ENCODE measurements at places on chromosomes 7 and 10.
A peak's percentile ranks its signal among the peaks of the same experiment; 100 is the strongest.

GRCh38 chr7:22639396-22639795, 87.6 kb upstream of the IL6 start:
- no peak for DNase-seq
- H3K27ac ChIP-seq, result no peak overlapping the region
- no peaks in the 10 kb centered on the region for H3K4me1 ChIP-seq
- no peaks in the 10 kb centered on the region for H3K36me3 ChIP-seq

GRCh38 chr7:134645935-134646334, 718 bp upstream of the BPGM start:
- H3K27me3 ChIP-seq, result no peaks in the 10 kb centered on the region
- peak overlapping the region; percentile 88 for H3K4me3 ChIP-seq
- peaks cover 9% of the 10 kb centered on the region for H3K36me3 ChIP-seq
- peaks cover 25% of the 10 kb centered on the region for H3K4me1 ChIP-seq
- DNase-seq, result no peak
- H3K27ac ChIP-seq, result peak overlapping the region; percentile 92

GRCh38 chr10:125076891-125077541, 83.3 kb downstream of the CTBP2 start:
- H3K4me1 ChIP-seq, result no peaks in the 10 kb centered on the region
- no peak for DNase-seq
- H3K27ac ChIP-seq, result no peak overlapping the region

DNA sequence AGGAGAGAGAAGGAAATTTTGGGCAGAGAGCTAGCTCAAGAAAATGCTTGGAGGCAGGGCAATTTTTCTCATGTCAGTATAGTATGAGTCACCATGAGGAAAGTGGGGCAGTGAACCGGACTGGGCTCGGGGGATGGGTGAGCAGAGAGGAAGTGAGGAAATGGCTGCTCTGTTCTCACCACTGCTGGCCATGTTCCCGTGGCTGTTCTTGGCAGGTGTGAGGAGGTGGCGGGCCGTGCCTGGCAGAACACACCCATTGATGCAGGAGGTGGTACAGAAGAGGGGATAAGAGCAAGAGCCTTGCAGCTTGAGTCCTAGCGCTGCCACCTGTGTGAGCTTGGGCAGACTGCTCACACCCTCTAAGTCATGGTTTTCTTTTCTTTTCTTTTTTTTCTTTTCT, 304.4 kb upstream of the LYZL1 start:
- DNase-seq, result no peak
- H3K4me3 ChIP-seq, result no peak overlapping the region
- no peak overlapping the region for H3K27ac ChIP-seq

DNA sequence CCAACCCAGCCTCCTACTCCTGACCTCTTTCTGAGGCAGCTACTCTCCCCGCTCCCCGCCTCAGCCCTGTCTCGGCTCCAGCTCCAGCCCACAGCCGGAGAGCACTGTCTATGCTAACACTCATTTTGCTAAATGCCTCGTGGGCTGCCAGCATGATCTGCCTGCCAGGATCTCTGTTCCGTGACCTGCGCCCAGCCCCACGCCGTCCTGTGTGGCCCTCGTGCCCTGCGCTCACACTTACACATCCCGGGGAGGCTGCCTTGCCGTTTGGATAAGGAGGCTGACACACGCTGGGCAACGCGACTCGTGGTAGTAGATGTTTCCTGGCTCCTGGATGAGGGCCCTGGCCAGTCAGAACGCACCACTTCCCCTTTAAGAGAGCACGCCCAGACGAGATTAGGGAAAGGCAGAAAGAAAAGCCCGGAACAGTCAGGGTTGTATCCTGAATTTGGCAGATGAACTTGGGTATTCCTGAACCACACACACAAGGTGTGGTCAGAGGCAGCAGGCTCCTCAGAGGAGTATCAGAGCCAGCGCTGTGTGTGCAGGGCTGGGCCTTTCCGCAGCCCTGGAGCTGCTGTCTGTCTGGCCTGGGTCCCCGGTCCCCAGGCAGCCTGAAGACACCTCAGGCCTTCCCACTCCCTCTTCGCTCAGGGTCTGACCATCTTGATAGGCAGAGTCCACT, 97.7 kb upstream of the EFCAB10 start:
- peak overlapping the region; percentile 55 for H3K4me3 ChIP-seq
- peaks cover 9% of the 10 kb centered on the region for H3K36me3 ChIP-seq
- peaks cover 66% of the 10 kb centered on the region for H3K4me1 ChIP-seq
- H3K27ac ChIP-seq, result peak overlapping the region; percentile 39
- no peak for DNase-seq

DNA sequence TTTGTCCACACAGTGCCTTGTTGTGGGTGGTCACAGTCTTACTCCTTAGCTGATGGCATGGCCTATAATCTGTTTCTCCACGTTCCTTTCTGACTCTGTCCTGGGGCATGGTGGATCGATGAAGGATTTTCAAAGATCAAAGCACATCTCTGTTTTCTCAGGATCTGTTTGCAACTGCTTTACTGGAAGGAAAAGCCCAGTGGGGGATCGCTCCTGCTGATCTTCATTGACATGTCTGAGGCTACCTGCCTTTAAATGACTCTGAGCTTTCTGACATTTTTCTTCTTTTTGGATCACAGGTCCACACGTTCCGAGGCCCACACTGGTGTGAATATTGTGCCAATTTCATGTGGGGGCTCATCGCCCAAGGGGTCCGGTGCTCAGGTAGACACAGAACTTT, 68.0 kb upstream of the PRR15 start:
- DNase-seq, result no peak
- no peaks in the 10 kb centered on the region for H3K4me1 ChIP-seq
- H3K4me3 ChIP-seq, result no peak overlapping the region
- H3K27ac ChIP-seq, result no peak overlapping the region

- H3K27ac ChIP-seq, result no peak overlapping the region
- H3K27me3 ChIP-seq, result no peaks in the 10 kb centered on the region
- H3K36me3 ChIP-seq, result no peaks in the 10 kb centered on the region
- no peaks in the 10 kb centered on the region for H3K4me1 ChIP-seq
Measured at GRCh38 chr7:157713591-157713990, 376.8 kb downstream of the DNAJB6 start.

GRCh38 chr10:18759575-18759974, 100.3 kb downstream of the ARL5B start:
- peaks cover 4% of the 10 kb centered on the region for H3K27me3 ChIP-seq
- no peaks in the 10 kb centered on the region for H3K36me3 ChIP-seq
- H3K4me3 ChIP-seq, result no peak overlapping the region
- no peak overlapping the region for H3K27ac ChIP-seq
- H3K4me1 ChIP-seq, result no peaks in the 10 kb centered on the region

- H3K36me3 ChIP-seq, result no peaks in the 10 kb centered on the region
- no peak overlapping the region for H3K4me3 ChIP-seq
- H3K4me1 ChIP-seq, result no peaks in the 10 kb centered on the region
- H3K27me3 ChIP-seq, result peaks cover 3% of the 10 kb centered on the region
- no peak for DNase-seq
Measured at GRCh38 chr10:78830062-78830975, 238.4 kb upstream of the ZMIZ1 start.

DNA sequence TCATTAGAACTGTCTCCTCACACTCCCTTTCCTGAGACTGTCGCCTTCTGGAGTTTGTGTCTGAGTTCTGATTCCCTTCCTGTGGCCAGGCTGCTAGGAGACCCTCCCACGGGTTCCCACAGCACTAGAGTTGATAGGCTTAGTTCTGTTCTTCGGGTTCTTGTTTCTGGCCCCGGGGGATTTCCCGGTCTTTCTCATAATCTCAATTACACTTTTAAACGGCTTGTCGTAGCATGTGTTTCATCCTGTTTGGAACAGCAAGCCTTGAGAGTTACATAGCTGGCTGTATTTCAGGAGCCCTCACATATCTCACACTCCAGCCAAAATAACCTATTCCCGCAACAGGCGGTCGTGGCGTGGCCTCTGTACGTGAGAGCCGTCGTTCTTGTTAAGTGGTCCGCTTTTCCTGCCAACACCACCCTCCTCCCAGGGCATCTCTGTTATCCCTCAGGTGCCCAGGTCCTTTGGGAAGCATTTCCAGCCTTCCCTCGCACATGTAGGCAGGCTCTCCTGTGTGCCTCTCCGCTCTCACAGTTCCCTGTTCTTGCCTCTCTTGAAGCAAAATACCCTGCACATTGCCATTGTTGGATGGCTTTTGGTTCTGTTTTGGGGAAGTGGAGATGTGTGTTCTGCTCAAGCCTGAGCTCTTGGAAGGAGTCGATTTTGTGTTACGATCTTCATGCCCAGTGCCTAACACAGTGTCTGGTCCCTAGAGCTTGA, 46.0 kb downstream of the CDC123 start:
- no peak overlapping the region for H3K27ac ChIP-seq
- H3K36me3 ChIP-seq, result peaks cover 59% of the 10 kb centered on the region
- H3K4me3 ChIP-seq, result no peak overlapping the region
- no peaks in the 10 kb centered on the region for H3K27me3 ChIP-seq
- no peaks in the 10 kb centered on the region for H3K4me1 ChIP-seq

DNA sequence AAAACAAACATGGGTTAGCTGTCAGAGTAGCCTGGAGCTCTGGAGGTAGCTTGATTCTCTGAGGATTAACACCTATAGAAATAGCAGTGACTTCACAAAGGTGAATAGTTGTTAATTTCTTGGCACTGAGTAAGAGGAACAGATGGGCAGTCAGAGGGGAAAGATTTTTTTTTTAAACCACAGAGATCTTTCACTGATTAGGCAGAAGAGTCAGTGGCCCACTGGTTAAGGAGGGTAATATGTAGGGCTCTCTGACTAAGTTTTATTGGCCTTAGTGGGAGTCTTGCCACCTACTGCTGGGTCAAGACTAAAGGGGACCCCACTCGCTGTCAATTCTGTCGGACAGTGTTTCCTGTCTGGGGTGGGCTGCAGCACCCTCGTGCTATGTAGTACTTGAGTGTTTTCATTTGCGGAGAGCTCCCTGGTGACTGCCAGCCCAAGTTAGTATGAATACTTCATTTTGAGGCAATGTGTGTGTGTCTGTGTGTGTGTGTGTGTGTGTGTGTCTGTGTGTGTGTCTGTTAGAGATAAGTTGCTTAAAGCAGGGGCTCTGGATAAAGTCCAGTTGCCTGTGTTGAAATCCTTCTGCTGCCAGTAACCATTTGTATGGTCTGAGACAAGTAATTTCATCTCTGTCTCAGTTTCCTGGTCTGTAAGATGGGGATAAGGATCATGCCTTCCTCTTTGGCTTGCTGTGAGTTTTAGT, 145.2 kb downstream of the ARID5B start:
- peak overlapping the region; percentile 83 for H3K27ac ChIP-seq
- H3K4me1 ChIP-seq, result peaks cover 71% of the 10 kb centered on the region
- no peaks in the 10 kb centered on the region for H3K27me3 ChIP-seq
- peaks cover 4% of the 10 kb centered on the region for H3K36me3 ChIP-seq
- H3K4me3 ChIP-seq, result no peak overlapping the region

DNA sequence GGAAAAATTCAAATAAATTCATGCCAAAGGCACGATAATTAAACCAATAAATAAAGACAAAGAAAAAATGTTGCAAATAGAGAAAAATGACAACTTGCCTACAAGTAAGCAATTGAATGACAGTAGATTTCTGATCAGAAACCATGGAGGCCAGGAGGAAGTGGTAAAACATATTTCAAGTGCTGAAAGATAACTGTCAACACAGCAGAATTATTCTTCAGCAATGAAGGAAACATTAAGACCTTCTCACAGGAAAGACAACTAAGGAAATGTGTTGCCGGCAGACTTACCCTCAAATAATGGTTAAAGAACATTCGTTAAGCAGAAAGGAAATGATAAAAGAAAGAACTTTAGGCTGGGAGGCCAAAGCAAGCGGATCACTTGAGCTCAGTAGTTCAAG, 30.4 kb downstream of the RUNDC3B start:
- no peak for DNase-seq
- H3K4me1 ChIP-seq, result no peaks in the 10 kb centered on the region
- no peak overlapping the region for H3K4me3 ChIP-seq
- H3K27me3 ChIP-seq, result peaks cover 2% of the 10 kb centered on the region

GRCh38 chr7:121505021-121505420, 108.9 kb upstream of the FAM3C start:
- DNase-seq, result no peak
- no peaks in the 10 kb centered on the region for H3K36me3 ChIP-seq
- no peaks in the 10 kb centered on the region for H3K4me1 ChIP-seq
- no peak overlapping the region for H3K27ac ChIP-seq
- H3K27me3 ChIP-seq, result no peaks in the 10 kb centered on the region

GRCh38 chr7:100580466-100581283, 5.3 kb downstream of the LRCH4 start:
- no peak overlapping the region for H3K27ac ChIP-seq
- no peaks in the 10 kb centered on the region for H3K27me3 ChIP-seq
- DNase-seq, result no peak

DNA sequence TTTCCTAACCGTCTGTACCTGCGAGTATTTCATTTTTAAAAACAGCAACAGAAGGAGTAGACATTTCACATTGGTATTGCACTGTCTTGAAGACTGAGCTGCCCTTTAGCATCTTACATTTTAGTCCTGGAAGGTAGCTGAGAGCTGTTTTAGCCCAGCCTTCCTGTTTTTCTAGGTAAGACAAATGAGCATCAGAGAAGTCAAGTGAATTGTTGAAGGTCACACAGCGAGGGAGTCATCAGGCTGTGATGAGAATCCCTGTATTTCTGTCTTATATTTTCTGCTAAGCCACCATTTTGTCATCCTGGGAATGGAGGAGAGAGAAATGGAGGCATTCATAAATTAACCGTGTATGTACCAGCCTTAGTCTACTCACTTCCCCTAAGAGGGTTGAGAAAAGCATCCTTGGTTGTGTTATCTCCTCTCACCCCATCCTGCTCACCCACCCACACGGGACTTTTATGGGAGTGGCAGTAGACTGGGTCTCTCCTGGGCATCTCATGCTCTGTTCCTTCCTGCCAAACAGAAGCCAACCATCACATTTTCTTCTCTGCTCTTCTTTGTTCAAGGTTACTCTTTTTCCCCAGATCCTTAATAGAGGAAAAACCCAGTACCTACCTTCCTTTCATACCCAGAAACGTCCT, 8.5 kb downstream of the RBM20 start:
- no peak for DNase-seq
- H3K4me3 ChIP-seq, result no peak overlapping the region
- H3K27ac ChIP-seq, result no peak overlapping the region
- peaks cover 10% of the 10 kb centered on the region for H3K27me3 ChIP-seq
- H3K36me3 ChIP-seq, result no peaks in the 10 kb centered on the region
- H3K4me1 ChIP-seq, result peaks cover 4% of the 10 kb centered on the region

GRCh38 chr7:130982160-130982638, 248.2 kb upstream of the KLF14 start:
- H3K27ac ChIP-seq, result peak overlapping the region; percentile 1
- DNase-seq, result no peak
- H3K36me3 ChIP-seq, result peaks cover 45% of the 10 kb centered on the region
- peak overlapping the region; percentile 10 for H3K4me3 ChIP-seq
- H3K27me3 ChIP-seq, result no peaks in the 10 kb centered on the region

DNA sequence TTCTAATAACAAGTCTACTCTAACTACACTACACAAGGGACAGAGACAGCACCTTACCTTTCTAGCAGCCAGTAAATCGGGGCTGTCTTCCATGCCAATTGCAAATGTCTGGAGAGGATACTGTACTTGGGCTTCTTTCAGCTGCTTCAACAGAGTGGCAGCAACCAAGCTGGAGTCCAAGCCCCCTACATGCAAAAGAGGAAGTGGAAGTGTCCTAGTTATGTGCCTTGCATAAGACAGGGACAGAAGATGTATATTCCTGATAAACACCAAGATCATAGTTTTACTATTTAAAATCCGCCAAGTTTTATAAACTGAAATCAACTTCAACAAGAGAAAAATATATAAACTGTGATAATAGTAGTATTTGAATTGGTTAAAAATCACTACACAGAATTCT, 14.0 kb downstream of the ASNS start:
- H3K27ac ChIP-seq, result no peak overlapping the region
- no peak overlapping the region for H3K4me3 ChIP-seq
- H3K4me1 ChIP-seq, result no peaks in the 10 kb centered on the region
- peaks cover 47% of the 10 kb centered on the region for H3K36me3 ChIP-seq
